ENCODE measurements at places on chromosomes 1 and 21.

DNA sequence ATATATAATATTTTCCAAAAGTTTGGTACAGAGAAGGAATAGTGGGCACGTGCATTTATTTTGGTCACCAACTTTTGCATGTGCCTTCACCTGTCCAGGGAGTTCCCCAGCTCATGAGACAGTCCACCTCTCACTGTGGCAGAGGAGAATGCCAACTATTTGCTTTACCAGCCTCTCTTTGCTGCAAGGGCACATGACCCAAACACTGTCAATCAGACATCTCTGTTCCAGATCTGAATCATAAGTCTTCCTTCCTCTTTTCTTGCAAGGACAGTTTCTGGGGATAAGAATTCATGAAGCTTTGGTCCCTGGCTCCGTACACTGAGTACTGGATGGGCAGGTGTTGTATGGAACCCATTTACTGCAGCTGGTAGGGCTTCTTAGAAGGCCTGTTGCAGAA is 38.6 kb downstream of the C1orf87 start:
- H3K27ac ChIP-seq: no peak overlapping the region
- DNase-seq: peak; percentile 11
- no peaks in the 10 kb centered on the region for H3K36me3 ChIP-seq
- no peaks in the 10 kb centered on the region for H3K27me3 ChIP-seq
- peaks cover 10% of the 10 kb centered on the region for H3K4me1 ChIP-seq

GRCh38 chr21:37520801-37521200 is 154.2 kb downstream of the DYRK1A start:
- H3K4me1 ChIP-seq: peaks cover 7% of the 10 kb centered on the region
- H3K4me3 ChIP-seq: no peak overlapping the region
- DNase-seq: no peak
- no peaks in the 10 kb centered on the region for H3K27me3 ChIP-seq

GRCh38 chr1:160460214-160460642 is 59.9 kb downstream of the VANGL2 start:
- H3K36me3 ChIP-seq: no peaks in the 10 kb centered on the region
- no peak for DNase-seq
- H3K27ac ChIP-seq: no peak overlapping the region
- H3K4me1 ChIP-seq: peaks cover 4% of the 10 kb centered on the region

- peaks cover 9% of the 10 kb centered on the region for H3K4me1 ChIP-seq
- H3K4me3 ChIP-seq: no peak overlapping the region
- no peak for DNase-seq
- no peaks in the 10 kb centered on the region for H3K36me3 ChIP-seq
Observed at GRCh38 chr1:78913950-78914349, 92.6 kb downstream of the ADGRL4 start.

- no peaks in the 10 kb centered on the region for H3K4me1 ChIP-seq
- no peak overlapping the region for H3K4me3 ChIP-seq
- H3K27ac ChIP-seq: no peak overlapping the region
- DNase-seq: no peak
- no peaks in the 10 kb centered on the region for H3K36me3 ChIP-seq
Observed at GRCh38 chr1:117295001-117295400, 72.2 kb upstream of the MAN1A2 start.

GRCh38 chr1:210129759-210130158 is 102.8 kb upstream of the SERTAD4 start:
- no peak overlapping the region for H3K27ac ChIP-seq
- H3K27me3 ChIP-seq: no peaks in the 10 kb centered on the region
- no peak overlapping the region for H3K4me3 ChIP-seq
- no peaks in the 10 kb centered on the region for H3K36me3 ChIP-seq
- H3K4me1 ChIP-seq: no peaks in the 10 kb centered on the region
- DNase-seq: no peak

DNA sequence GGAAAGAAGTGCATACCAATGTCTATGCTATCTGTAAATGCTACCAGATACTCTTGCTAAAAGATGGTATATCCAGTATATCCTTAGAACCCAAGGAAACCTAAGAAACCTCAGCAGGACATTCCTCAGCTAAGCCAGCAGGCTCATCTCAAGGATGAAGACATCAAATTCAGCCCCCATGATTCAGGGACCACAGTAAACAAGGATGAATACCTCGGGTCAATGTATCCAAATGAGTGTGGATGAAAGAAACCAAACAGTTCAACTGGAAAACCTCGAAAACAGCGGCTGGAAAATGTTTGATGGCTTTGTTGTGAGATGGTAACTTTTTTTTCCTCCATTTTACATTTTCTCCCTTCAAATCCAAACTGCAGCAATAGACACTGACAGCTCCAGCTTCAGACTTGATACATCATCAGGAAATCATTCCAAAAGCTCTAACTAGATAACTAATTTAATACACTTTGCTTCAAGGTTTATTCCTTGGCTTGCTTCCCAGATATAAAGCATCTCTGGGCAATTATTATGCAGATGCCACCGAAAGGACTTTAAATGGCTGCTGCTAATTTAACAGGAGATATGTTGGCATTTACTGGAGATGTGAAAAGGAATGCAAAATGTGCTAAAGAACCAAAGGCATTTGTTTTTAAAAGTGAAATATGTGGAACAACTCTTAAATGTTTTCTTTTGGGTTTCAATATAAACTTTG is 73.6 kb downstream of the SMYD2 start:
- no peaks in the 10 kb centered on the region for H3K4me1 ChIP-seq
- H3K36me3 ChIP-seq: no peaks in the 10 kb centered on the region
- no peak for DNase-seq
- H3K4me3 ChIP-seq: no peak overlapping the region

DNA sequence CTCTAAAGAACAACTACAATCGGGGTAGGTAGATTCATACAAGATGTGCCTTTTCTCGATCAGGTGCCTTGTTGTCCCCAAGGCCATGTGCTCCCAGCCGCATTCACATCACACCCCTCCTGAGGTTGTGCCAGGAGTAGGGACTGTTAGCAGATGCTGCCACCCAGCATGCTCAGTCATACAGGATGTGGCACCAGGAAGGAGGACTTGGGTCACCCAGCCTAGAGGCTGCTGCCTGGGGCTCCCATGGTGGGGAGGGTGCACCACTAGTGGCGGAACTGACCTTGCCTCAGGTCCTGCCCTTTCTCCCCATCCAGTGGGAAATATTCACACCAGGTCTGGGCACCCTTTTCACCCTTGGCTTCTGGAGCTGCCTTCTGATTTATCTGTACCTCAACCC is 8.3 kb downstream of the TEX35 start:
- no peak overlapping the region for H3K27ac ChIP-seq
- no peaks in the 10 kb centered on the region for H3K27me3 ChIP-seq
- H3K4me3 ChIP-seq: no peak overlapping the region
- no peaks in the 10 kb centered on the region for H3K4me1 ChIP-seq

GRCh38 chr1:228445843-228446650 is 29.4 kb upstream of the TRIM17 start:
- DNase-seq: peak; percentile 23
- H3K4me1 ChIP-seq: peaks cover 12% of the 10 kb centered on the region

- H3K27me3 ChIP-seq: no peaks in the 10 kb centered on the region
- no peak for DNase-seq
- H3K4me3 ChIP-seq: no peak overlapping the region
- H3K27ac ChIP-seq: no peak overlapping the region
Observed at GRCh38 chr21:24561291-24561690, 1046.0 kb downstream of the MRPL39 start.

DNA sequence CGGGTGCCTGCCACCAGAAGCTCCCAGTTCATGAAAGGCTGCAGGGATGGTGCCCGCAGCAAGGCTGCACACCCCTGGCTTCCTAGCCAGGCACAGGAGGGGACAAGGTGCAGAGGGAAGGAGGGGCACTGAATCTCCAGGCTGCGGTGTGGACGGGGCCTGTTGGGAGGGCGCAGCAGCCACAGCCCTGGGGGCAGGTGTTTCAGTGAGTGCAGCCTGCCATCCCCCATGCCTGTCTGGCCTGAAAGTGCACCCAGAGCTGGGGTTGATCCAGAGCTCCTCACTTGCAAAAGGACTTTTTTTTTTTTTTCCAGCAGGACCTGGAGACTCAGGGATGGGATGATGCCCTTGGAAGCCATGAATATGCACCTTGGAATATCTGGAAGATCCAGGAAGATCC is 153.7 kb upstream of the C1orf174 start:
- no peaks in the 10 kb centered on the region for H3K27me3 ChIP-seq
- no peak for DNase-seq
- H3K36me3 ChIP-seq: no peaks in the 10 kb centered on the region
- no peaks in the 10 kb centered on the region for H3K4me1 ChIP-seq
- H3K4me3 ChIP-seq: no peak overlapping the region

GRCh38 chr1:215113776-215114153 is 31.2 kb downstream of the KCNK2 start:
- H3K27me3 ChIP-seq: no peaks in the 10 kb centered on the region
- H3K36me3 ChIP-seq: no peaks in the 10 kb centered on the region
- no peak for DNase-seq
- no peak overlapping the region for H3K27ac ChIP-seq

DNA sequence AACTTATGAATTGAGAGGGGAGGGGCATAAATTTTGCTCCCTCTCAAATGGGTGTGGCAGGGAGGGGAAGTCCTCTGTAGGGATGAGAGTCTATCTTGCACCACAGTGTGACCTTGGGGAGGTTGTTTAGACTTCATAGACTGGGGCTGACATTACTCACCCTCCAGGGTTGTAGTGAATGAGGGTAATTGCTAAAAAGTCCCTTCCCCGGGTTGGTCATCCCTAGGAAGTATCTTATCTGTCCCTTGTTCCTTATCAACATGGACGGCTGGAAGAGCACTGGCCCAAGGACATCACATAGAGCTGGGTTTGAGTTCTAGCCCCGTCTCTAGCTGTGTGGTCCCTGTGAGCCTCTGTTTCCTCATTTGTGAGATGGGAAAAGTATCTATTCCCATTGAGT is 52.4 kb upstream of the SLC2A1 start:
- DNase-seq: no peak
- no peaks in the 10 kb centered on the region for H3K36me3 ChIP-seq
- no peaks in the 10 kb centered on the region for H3K27me3 ChIP-seq

GRCh38 chr1:12407050-12407961 is 177.5 kb downstream of the VPS13D start:
- H3K27me3 ChIP-seq: no peaks in the 10 kb centered on the region
- H3K4me3 ChIP-seq: no peak overlapping the region
- H3K4me1 ChIP-seq: peaks cover 24% of the 10 kb centered on the region
- no peak overlapping the region for H3K27ac ChIP-seq
- peaks cover 35% of the 10 kb centered on the region for H3K36me3 ChIP-seq

DNA sequence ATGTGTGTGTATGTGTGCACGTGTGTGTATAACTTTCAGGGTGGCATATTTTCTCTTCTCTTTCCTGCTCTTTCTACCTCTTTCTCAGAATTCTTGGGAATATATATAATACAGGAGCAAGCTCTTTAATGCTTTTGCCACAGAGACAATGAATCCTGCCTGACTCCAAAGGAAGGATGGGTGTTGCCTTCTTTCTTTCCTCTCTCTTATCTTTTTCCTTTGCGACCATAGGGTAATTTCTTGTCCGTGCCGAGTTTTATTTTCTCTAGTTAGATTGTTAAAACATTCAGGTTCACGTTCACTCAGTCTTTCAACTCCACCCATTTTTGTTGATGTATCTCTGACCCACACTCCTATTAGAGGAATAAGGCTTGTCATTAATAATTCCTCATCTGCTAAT is 129.0 kb upstream of the C1orf21 start:
- no peak overlapping the region for H3K4me3 ChIP-seq
- no peaks in the 10 kb centered on the region for H3K36me3 ChIP-seq
- no peak overlapping the region for H3K27ac ChIP-seq
- no peaks in the 10 kb centered on the region for H3K4me1 ChIP-seq
- no peaks in the 10 kb centered on the region for H3K27me3 ChIP-seq

- peaks cover 58% of the 10 kb centered on the region for H3K4me1 ChIP-seq
- peak overlapping the region; percentile 81 for H3K4me3 ChIP-seq
- H3K27ac ChIP-seq: peak overlapping the region; percentile 91
- peak; percentile 55 for DNase-seq
Observed at GRCh38 chr1:220878191-220879075, 810 bp upstream of the HLX start.

GRCh38 chr1:39657923-39658485 is 13.9 kb downstream of the NT5C1A start:
- H3K36me3 ChIP-seq: no peaks in the 10 kb centered on the region
- no peak overlapping the region for H3K4me3 ChIP-seq
- DNase-seq: peak; percentile 68
- no peak overlapping the region for H3K27ac ChIP-seq
- peaks cover 7% of the 10 kb centered on the region for H3K4me1 ChIP-seq

GRCh38 chr1:41515131-41515678 is 30.7 kb upstream of the EDN2 start:
- no peak overlapping the region for H3K27ac ChIP-seq
- peaks cover 14% of the 10 kb centered on the region for H3K4me1 ChIP-seq
- no peak for DNase-seq
- peaks cover 29% of the 10 kb centered on the region for H3K36me3 ChIP-seq

DNA sequence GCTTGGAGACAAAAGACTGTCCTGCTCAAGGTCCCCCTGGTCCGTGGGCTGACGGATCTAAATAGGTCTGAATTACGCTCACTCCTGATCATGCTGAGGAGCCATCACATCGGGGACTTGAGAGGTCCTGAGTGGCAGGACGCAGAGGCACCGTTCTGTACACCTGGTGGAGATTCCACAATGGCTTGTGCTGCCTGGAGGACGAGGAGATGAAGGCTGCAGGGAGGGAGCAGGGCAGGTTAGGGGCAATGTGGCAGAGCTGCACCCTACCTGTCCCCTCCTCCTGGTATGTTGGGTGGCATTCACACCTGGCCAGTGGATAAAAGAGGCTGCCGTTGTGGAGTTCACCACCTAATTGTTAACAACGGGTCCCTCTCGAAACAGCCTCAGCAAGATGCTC is 38.7 kb downstream of the RHBG start:
- H3K36me3 ChIP-seq: no peaks in the 10 kb centered on the region
- no peak overlapping the region for H3K27ac ChIP-seq
- H3K4me3 ChIP-seq: no peak overlapping the region
- H3K4me1 ChIP-seq: no peaks in the 10 kb centered on the region

GRCh38 chr1:23650344-23650990 is 41.1 kb upstream of the RPL11 start:
- H3K36me3 ChIP-seq: no peaks in the 10 kb centered on the region
- no peaks in the 10 kb centered on the region for H3K4me1 ChIP-seq
- no peak overlapping the region for H3K4me3 ChIP-seq
- DNase-seq: no peak
- H3K27me3 ChIP-seq: no peaks in the 10 kb centered on the region

GRCh38 chr1:59316497-59317128 is 19.7 kb downstream of the FGGY start:
- peaks cover 30% of the 10 kb centered on the region for H3K4me1 ChIP-seq
- no peak for DNase-seq
- no peaks in the 10 kb centered on the region for H3K27me3 ChIP-seq
- H3K4me3 ChIP-seq: no peak overlapping the region
- H3K36me3 ChIP-seq: no peaks in the 10 kb centered on the region
- H3K27ac ChIP-seq: no peak overlapping the region

GRCh38 chr1:111961773-111962565 is 27.5 kb downstream of the KCND3 start:
- H3K27ac ChIP-seq: no peak overlapping the region
- no peaks in the 10 kb centered on the region for H3K27me3 ChIP-seq
- no peak overlapping the region for H3K4me3 ChIP-seq

GRCh38 chr1:56547473-56547872 is 31.9 kb downstream of the PLPP3 start:
- H3K36me3 ChIP-seq: no peaks in the 10 kb centered on the region
- H3K4me3 ChIP-seq: no peak overlapping the region
- DNase-seq: no peak

GRCh38 chr1:91754348-91754747 is 131.6 kb downstream of the TGFBR3 start:
- no peaks in the 10 kb centered on the region for H3K27me3 ChIP-seq
- H3K36me3 ChIP-seq: no peaks in the 10 kb centered on the region
- no peaks in the 10 kb centered on the region for H3K4me1 ChIP-seq
- no peak overlapping the region for H3K4me3 ChIP-seq
- no peak for DNase-seq
- no peak overlapping the region for H3K27ac ChIP-seq

GRCh38 chr1:59315529-59316463 is 18.9 kb downstream of the FGGY start:
- no peak overlapping the region for H3K27ac ChIP-seq
- no peak overlapping the region for H3K4me3 ChIP-seq
- no peak for DNase-seq
- H3K27me3 ChIP-seq: no peaks in the 10 kb centered on the region

All from CD14-positive monocyte (primary cell).